H7 (cell line): ENCODE measurements at places on chromosomes 2 and 18.

GRCh38 chr2:7665880-7666279 lies 748.7 kb downstream of the RNF144A start:
- DNase-seq = no peak

- DNase-seq = no peak
Measured at GRCh38 chr2:85788603-85789002, 34.8 kb downstream of the ATOH8 start.

DNA sequence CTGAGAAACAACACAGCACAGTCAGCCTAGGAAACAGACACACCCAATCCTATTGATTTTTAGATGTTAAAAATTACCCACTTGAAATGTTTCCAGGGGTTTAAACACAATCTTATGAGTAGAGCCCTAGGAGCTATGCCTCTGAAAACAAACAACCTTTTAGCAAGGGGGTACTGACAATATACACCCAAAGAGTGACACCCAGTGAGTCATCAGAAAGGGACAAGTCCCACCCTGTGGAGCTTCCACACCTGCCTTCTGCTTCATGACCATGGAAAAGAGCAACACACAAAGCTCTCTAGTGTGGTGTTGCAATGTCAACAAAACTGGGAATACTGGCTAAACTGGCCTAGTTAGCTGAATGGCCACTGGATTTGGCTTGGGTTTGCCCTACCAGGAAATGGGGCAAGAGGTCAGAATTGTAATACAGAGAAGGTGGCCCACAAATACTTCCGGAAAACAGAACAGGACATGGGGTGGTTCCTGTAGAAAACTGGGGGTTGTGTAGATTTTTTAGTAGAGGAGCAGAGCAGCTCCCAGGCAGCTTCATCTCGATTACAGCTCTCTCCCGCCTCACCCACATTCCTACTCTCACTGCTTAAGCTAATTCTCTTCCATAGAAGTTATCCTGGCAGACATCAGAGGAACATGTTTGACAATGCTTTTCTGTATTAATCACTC lies 98.2 kb downstream of the GAREM1 start:
- no peak for DNase-seq

GRCh38 chr2:53450923-53451322 lies 316.7 kb upstream of the CHAC2 start:
- DNase-seq = no peak

- DNase-seq = no peak
Measured at GRCh38 chr2:150286730-150287362, 200.6 kb downstream of the RND3 start.

DNA sequence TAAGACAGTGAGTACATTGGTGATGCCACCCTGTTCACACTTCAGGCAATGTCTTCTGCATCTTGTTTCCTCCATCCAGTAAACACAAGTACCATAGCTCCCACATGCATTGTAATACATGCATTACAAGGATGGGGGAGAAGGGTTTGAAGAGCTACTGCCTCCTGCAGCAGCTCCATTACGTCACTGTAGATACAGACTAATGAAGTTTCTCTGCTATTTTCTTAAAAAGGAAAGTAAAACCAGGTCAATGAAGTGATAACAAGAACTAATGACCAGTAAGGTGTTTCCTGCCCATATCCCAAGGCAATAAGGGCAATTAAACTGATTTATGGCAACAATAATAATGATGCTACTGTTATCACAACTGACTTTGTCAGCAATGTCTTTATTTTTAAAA lies 18.2 kb upstream of the BBS5 start:
- no peak for DNase-seq
